ENCODE measurements at places on chromosomes 7 and 10.

- DNase-seq: no peak
Observed at GRCh38 chr10:1540144-1540543, 197.2 kb downstream of the ADARB2 start.

DNA sequence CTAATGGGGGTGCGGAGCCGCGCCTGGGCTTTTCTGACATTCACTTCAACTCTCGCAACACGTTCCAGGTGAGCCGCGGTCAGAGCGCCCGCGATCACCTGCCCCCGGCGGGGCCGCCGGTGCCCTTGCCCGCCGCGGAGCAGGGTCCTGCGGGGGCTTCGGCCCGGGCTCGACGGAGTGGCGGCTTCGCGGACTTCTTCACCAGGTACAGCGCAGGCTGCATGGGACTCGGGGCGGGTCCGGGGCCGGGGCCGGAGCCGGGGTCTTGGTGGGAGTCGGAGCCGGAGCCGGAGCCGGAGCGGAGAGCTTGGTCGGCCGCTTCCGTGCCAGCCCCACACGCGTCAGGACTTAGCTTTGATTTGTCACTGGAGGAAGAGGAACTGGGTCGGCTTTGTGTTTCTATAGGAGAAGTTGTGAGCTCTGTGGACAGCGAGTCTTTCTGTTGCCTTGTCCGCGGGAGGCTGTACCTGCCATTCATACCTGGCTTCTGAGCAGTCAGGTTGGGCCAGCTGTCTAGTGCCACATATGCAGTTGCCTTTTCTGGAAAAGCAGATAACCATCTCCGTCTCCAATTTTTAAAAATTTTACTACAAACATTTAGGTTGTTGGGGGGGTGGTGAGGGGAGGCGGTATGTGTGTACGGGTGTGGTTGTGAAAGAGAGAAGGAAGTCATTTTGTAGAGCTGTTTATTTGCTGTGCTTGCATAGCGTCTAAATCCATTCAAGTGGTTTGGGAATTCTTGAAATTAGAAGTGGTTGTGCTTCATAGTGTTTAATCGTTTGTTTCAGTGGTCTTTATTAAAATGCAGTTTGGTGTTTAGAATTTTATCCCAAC lies 1.3 kb downstream of the TBC1D12 start:
- DNase-seq: peak; percentile 20

GRCh38 chr10:28975891-28976531 lies 298.7 kb downstream of the BAMBI start:
- DNase-seq: no peak

- peak; percentile 30 for DNase-seq
Observed at GRCh38 chr10:132193907-132194552, 7.3 kb downstream of the DPYSL4 start.

DNA sequence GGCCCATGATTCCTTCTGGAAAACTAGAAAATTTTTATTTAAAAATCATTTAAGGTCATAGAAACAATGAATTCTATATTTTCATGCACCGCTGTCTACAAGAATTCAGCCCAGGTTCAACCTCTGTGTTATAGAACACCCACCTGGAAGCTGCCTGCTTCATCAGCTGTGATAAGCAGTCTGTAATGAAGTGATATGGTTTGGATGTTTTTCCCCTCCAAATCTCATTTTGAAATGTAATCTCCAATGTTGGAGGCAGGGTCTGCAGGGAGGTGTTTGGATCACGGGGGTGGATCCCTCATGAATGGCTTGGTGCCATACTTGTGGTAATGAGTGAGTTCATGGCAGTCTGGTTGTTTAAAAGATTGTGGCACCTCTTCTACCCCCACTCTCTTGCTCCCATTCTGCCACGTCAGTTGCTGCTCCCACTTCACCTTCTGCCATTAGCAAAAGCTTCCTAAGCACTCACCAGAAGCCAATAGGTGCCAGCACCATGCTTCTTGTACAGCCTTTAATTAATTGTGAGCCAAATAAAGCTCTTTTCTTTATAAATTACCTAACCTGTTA lies 55.6 kb downstream of the MRPL32 start:
- DNase-seq: no peak

- DNase-seq: no peak
Observed at GRCh38 chr10:96441987-96442643, 71.6 kb downstream of the TLL2 start.

- DNase-seq: no peak
Observed at GRCh38 chr10:22518167-22518724, 172.9 kb downstream of the SPAG6 start.
